ENCODE measurements at places on chromosomes 12 and 14.

DNA sequence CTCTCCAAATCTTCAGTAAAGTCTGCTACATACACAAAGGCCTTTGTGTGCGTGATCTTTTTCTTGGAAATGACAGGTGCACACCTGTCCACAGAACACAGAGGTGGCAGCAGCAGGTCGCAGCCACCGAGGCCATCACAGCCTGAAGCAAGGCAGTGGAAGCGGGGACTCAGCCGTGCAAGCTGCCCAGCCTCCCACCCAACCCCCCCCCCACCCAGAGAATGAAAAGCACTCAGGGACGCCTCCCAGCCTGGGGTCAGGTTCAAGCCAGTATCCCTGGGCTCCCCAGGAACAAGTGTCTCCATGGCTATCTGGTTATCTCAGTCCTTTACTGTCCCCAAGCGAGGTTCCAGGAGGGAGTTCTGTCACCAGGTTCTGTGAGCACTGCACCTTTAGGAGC, 31.2 kb upstream of the TSPAN9 start:
- DNase-seq, result no peak

GRCh38 chr14:80941241-80942185, at the start of gene CEP128:
CEP128 (minus strand) TSS chr14:80941738.
- peak; percentile 80 for DNase-seq

DNA sequence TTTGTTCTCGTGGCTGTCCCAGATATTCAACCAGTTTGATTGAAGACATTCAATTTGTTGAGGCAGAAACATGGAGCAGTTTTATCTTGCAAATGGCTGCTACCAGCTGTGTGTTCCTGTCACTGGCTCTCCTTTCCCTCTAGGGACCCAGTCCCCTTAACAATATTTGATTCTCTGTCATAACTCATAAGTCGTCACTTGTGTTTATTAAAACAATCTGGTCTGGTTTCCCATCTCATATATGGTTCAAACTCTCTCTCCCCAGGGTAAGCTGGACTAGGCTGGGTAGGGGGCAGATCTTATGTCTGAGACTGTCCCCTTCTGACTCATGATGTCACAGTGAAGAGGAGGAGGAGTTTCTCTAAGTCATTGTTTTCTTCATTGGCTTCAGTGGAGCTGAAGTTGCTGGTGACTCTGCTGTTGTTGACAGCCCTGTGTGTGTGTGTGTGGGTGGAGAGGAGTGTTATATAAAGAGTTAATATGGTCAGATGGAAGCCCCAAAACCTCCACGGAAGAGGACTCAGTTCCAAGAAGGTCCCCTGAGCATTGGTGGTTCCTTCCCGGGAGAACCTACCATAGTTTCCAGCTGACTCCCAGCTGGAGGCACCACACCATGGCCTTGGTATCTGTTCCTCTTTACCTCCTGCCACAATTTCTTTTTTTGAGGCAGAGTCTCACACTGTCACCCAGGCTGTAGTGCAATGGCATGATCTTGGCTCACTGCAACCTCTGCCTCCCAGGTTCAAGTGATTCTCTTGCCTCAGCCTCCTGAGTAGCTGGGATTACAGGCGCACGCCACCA, 16.1 kb upstream of the GNG2 start:
- no peak for DNase-seq

- no peak for DNase-seq
These were observed 36.4 kb downstream of the CCDC91 start for GRCh38 chr12:28226705-28227104.

DNA sequence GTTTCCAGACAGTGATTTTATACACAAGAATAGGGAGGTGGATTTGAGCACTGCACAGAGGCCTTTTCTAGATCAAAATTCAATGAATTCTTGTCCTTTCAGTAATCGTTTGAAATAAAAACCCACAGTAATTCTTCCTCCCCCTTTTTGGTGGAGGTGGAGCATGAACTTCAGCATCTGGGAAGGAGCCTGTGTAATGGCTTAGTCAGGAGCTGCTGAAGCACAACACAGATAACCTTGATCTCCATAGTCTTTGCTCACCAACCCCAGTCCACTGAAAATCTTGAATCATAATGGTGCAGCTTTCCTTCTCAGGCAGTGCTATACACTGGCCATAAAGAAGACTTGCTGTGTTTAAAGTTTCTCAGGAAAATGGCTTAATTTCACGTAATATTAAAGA, 6.4 kb upstream of the TBPL2 start:
- no peak for DNase-seq

GRCh38 chr14:71952381-71953363, 20.4 kb downstream of the RGS6 start:
- no peak for DNase-seq

DNA sequence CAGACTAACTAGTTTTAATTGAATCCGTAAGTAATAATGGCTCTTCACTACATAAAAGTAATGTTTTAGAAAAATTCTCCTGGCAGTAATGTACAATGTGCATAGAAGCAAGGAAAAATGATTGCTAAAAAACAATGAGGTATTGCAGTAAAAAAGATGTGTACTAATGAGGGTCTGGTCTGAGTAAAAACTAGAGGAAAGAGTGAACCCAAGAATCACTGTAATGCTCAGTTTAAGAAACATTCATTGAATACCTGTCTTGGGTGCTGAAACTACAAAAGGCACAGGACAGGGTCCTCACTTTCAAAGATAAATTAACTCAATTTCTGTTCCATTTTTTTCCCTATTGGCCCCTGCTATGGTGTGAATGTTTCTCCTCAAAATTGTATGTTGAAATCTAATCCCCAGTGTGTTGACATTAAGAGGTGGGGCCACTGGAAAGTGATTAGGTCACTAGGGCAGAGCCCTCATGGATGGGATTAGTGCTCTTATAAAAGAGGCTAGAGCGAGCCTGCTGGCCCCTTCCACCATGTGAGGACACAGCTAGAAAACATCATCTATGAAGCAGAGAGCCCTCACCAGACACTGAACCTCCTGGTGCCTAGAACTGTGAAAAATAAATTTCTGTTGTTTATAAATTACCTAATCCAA, 51.6 kb downstream of the RPS6KA5 start:
- DNase-seq, result no peak

DNA sequence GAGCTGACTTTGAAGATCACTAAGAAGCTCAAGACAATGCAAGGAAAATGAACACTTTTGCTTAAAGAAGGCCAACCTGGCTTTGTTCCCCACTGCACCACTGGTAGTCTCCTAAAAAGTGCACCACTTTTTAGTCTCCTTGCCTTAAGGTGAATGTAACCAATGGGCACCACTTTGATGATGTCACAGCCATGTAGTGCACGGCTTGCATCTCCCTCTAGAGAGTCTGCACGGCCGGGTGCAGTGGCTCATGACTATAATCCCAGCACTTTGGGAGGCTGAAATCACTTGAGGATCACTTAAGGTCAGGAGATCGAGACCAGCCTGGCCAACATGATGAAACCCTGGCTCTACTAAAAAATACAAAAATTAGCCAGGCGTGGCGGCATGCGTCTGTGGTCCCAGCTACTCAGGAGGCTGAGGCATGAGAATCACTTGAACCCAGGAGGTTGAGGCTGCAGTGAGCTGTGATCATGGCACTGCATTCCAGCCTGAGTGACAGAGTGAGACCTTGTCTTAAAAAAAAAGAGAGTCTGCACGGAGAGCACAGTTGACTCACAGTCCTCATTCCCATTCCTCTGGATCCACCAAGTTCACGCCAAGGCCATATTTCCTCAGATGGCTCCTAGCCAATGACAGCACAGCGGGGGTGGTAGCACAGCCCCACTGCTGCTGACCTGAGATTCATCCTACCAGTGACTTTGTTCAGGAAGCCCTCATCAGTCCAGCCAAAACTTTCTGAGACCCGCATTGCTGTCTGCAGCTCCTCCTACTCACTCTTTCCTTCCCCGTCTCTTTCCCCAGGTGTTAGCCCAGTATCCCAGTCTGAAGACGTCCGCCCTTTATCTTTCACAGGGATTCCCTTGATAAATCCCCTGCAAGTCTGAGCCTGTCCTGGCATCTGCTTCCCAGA, 16.5 kb upstream of the IFT81 start:
- no peak for DNase-seq

DNA sequence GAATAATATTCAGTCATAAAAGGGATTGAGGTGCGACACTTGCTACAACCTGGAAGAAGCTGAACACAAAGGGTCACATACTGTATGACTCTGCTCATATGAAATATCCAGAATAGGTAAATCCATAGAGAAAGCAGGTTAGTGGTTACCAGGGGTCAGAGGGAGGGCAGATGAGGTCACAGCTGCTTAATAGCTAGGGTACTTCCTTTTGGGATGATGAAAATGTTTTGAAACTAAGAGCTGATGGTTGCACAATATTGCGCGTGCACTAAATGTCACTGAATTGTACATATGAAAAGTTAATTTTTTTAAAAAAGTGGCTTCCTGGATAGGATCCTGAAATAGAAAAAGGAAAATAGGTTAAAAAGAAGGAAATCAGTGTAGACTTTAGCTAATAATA, 23.8 kb downstream of the NEUROD4 start:
- no peak for DNase-seq

GRCh38 chr14:95272057-95272456, 47.7 kb downstream of the CLMN start:
- no peak for DNase-seq

DNA sequence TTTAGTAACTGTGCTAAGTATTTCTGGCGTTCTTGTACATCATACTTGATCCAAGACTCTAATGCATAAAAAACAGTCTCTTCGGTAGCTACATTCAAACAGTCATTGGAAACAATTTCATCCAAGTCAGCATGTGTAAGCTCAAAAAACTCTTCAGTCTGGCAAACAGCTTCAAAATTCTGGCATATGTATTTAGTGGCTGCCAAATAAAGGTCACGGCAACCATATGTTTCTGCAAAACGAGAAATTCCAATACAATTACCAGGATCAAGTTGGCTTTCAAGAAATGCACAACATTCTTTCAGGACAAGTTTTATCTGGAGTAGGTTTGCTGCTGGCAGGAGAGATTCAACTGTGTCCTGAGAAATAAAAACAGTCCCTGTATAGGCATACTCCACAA, 16.5 kb downstream of the KLHL28 start:
- DNase-seq, result no peak

DNA sequence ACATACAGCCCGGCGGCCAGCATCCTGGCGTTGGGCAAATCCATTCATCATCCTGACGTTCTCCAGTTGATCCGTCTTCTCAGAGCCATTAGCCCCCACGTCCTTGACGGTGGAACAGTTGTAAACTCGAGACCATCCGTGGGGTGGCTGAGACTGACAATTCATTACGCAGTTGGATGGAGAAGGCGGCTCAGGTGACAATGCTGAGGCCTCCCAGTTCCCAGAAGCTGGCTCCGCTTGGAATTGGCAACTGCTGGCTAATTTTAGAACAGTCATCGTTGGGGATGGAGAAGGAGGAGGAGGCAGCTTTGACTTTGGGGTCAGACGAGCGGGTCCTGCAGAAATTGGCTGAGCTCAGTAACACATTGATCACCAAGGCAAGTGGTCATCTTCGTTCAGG, 186.5 kb downstream of the PHETA1 start:
- no peak for DNase-seq

DNA sequence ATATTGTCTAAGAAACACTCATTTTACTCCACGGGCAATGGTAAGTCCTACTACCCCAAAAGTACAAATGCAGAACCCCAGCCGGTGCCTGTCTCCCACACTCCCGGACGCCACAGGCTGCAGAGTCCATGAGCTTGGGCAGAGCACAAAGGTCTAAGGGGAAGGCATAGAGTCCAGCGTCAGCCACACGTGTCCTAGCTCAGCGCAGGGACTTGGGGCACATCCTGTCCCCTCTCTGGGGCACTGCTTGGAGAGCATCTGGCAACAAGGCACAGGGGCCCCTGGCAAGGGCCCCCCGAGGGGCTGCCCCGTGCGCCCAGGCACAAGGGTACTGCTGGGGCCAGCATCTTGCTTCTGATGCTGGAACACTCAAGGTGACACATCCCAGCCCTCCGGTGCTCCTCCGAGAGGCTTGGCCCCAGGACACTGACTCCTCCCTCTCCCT, 58.4 kb downstream of the BCL11B start:
- DNase-seq, result no peak

GRCh38 chr14:56122301-56122700, 4.1 kb downstream of the PELI2 start:
- DNase-seq, result no peak

Measured in activated CD4-positive, alpha-beta T cell treated with anti-CD3 and anti-CD28 coated beads, Interleukin-2, amount 50 U/mL, for 1 hour (primary cell).